Stimulated activated naive CD4-positive, alpha-beta T cell (primary cell): ENCODE measurements at places on chromosomes 12 and 14.
A peak's percentile ranks its signal among the peaks of the same experiment; 100 is the strongest.

DNA sequence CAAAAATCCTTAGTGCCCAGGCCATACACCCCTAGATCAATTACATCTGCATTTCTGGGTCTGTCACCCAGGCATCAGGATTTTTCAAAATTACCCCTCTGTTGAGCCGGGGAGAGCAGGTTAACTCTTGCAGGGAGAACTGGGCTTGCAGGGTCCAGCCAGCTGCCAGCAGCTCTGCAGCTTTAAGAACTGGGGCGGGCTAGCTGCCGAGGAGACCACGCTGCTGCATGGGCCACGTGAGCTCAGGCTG, at the start of gene DGLUCY:
Gene DGLUCY, plus strand, starts transcription at position 245 of the 250 bp plus-strand sequence. CDS start 46,222 bp downstream, outside the sequence.
- DNase-seq: no peak

GRCh38 chr14:91770185-91770584, 38.3 kb upstream of the CATSPERB start:
- no peak for DNase-seq

DNA sequence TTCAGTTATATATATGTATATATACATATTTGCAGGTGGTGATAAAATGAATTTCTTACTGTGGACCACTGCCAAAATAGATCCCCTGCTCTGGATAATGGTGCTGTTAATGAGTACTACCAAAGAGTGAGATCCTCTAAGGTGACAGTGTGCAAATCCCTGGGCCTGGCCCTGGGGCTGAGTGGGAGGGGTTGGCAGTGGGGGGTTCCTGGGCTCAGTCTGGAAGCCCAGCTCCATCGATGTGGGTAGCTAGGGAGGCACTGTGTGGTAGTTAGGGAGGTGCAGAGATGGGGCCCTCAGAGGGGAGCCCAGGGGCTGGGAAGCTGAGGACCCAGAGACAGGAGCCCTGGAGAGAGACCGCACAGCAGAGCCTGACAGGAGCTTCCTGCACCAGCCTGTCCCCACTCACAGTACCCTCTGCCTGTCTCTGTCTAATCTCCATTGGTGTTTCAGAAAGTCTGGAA, 9.1 kb downstream of the KRT8 start:
- DNase-seq: no peak

GRCh38 chr14:93092606-93093556, 22.8 kb downstream of the ITPK1 start:
- no peak for DNase-seq

DNA sequence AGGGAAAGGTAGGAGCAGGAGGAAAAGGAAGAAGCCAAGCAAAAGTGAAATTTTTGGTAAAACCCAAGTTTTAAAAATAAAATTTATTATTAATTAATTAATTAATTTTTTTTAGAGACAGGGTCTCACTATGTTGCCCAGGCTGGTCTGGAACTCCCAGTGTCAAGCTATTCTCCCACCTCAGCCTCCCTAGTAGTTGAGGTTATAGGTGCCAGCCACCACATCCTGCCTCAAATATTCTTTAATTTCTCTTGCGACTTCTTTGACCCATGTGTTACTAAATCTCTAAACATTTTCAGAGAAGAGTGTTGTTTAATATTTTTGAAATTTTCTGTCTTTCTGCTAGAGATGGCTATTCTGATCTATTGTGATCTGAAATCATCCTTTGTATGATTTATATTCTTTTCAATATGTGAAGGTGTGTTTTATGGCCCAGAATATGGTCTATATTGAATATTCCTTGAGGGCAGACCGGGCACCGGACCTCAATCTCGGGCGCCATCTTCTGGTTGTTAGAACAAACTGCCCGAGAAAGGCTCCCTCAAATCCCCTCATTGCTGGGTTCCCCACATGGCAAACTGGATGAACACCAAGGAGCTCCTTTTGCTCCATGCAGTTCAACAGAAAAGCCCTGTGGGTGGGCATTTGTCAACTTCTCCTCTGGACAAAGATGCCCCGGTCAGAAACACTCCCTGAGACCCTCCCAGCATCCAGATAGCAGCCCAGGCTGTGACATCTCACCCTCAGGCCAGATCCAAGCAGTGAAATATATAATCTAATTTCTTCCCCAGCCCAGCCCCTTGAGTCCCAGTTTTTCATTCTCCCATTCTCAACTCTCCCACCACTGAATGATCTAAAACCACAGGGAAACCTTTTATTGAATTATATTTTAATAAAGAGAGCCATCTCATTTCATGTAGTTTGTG, 110.5 kb downstream of the ASCL4 start:
- peak; percentile 2 for DNase-seq

DNA sequence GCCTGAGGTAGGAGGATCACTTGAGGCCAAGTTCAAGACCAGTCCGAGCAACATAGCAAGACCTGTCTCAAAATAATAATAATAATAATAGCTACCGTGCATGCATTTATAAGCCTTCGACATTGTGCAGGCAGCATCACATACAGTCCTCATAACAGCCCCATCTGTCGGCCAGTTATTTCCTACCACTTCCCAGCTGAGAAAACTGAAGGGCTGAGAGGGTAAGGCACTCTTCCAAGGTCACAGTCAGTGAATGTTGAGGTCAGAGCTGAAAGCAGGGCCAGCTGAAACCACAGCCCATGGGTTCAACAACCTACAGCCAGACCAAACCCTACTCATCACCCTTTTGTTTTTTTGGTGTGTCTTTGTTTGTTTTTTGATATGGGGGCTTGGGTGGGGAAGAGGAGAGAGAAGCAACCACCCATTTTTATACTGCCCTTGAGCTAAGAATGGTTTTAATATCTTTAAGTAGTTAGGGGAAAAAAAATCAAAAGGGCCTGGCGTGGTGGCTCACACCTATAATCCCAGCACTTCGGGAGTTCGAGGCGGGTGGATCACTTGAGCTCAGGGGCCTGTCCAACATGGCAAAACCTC, 16.8 kb upstream of the ITPK1 start:
- DNase-seq: no peak

DNA sequence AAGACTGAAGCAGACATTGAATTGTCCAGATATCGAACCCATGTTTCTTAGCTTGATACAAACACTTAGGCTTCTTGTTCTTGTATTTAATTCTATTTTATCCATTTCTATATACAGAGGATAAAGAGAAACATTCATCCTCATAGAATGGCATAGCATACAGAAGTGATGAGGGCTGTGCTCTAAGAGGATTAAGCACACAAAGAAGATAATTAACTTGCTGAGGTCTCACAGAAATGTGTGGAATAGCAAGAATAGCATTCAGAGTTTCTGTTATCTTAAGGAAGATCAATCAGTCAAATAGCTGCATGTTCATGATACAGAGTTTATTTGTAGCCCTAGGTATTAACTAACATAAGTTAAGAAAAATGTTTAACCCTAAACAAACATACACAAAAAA, 27.3 kb upstream of the STRAP start:
- DNase-seq: no peak

GRCh38 chr12:54497883-54498282, 331 bp downstream of the NCKAP1L start:
- DNase-seq: no peak

GRCh38 chr14:39228509-39229221, 5.0 kb upstream of the MIA2 start:
- DNase-seq: no peak

DNA sequence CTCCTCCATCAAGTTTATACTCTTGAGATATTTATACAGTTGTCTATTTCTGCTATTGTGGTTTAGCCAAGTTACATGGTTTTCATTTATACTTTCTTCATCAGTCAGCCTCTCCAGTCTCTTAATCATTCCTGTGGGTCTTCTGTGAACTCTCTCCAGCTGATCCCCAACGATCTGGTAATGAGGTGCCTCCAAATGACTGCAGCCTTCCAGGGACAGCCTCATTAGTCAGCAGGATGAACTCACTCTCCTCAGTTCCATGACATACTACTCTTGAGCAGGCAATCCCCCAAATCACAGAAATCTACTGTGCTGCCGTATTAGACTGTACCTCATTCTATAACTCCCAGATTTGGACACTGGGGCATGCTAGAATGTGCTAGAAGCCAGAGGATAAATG, 15.3 kb downstream of the AREL1 start:
- no peak for DNase-seq

GRCh38 chr14:87034680-87035079, 958.3 kb downstream of the GALC start:
- no peak for DNase-seq
